ENCODE measurements at places on chromosomes 5 and 9.

GRCh38 chr5:128766406-128766805, 198.9 kb upstream of the SLC27A6 start:
- no peak for DNase-seq

- no peak for DNase-seq
Observed at GRCh38 chr9:131800843-131801242, 61.0 kb upstream of the RAPGEF1 start.

DNA sequence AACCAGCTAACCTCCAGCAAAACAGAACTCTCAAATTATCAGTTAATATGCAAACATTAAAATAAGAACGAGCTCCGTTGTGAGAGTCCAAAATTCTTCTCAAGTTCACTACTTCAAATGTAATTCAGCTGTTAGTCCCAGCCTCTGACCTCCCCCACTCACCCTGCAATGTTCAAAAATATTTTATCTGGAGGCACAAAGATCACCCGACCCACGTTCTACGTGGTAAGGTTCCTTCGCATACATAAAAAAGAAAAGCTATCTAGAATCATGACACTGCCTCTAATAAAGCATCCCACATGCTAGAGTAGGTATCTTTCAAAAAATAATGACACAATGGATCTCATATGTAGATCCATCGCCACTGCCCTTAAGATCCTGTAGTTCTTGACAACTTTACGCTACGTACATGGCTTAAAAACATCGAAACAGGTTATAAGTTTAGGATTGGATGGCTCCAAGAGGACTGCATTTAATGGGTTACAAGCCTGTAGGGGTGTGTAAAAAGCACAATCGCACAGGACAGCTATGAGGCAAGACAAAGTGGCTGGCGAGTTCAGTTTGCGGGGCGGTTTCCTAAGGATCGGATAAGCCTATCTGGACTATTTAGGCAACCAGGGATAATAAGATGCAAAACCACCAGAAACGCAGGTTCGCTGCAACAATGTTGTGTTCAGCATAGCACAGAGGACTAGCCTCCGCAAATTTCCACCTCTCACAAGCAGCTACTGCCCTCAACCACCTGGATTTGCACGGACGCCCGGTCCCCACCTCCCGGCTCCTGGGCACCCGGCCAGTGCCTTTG, 969 bp downstream of the CLK4 start:
- DNase-seq, result no peak

DNA sequence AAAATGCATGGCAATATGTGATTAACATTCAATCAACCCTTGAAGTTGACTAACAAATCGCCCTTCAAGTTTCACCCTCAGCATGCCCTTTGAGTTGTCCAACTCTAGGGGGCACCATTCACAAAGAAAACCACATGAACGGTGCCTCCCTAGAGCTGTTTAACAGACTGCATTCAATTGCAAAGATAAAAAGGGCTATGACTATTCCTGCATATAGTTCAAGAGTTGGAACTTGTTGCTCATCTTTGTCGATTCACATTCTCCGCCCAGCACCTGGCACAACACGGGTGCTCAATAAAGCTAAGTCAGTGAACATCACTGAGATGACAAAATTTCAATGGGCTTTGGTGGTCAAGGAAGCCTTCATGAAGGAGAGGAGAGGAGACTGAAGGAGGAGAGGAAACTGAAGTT, 69.6 kb upstream of the SLC30A5 start:
- no peak for DNase-seq

- no peak for DNase-seq
Observed at GRCh38 chr5:136311999-136312398, 53.3 kb downstream of the TRPC7 start.

- DNase-seq, result no peak
Observed at GRCh38 chr9:19408316-19408692, 505 bp upstream of the ACER2 start.

DNA sequence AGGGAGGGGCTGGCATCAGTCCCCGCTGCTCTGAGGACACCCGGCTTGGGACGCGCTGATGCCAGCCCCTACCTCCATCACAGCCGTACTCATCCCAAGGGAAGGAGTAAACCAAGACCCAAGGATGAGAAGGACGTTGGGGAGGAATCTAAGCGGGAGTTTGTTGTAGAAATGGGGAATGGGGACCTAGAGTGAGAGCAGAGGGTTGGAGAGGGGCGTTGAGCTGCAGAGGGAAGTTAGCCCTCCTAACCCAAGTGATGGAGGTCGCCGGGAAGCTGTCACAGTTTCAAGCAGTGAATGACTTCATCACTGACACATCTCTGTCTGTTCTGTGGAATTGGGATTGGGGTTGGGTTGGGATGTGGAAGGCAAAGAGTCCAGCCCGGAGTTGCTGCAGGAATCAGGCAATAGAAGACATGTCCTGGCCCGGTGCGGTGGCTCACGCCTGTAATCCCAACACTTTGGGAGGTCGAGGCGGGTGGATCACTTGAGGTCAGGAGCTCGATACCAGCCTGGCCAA, 759 bp upstream of the SUSD1 start:
- no peak for DNase-seq

GRCh38 chr5:168295574-168296201, 4.2 kb downstream of the WWC1 start:
- no peak for DNase-seq

- DNase-seq, result no peak
Observed at GRCh38 chr9:134205672-134206310, 41.4 kb upstream of the RNU6ATAC start.

- DNase-seq, result no peak
Observed at GRCh38 chr5:154163327-154164248, 26.9 kb upstream of the GALNT10 start.

GRCh38 chr5:5765066-5765850, 342.8 kb downstream of the ICE1 start:
- DNase-seq, result no peak

GRCh38 chr9:124488641-124489210, 18.5 kb downstream of the NR5A1 start:
- no peak for DNase-seq

DNA sequence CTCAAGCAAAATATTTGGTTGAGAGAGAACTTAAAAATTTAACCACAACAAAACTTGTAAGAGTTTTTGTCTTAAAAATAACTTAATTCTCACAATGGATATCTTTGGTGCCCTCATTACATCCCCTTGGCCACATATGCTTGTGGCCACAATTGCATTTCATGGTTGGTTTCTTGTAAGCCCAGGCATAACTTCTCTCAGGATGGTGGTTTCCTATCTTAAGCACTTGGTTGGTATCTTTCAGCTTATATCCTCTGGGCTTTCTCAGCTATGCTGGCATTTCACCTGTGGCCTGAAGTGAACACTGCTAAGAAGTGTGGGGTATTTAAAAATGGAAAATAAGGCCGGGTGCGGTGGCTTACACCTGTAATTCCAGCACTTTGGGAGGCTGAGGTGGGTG, 212.4 kb upstream of the MEF2C start:
- no peak for DNase-seq

GRCh38 chr5:155480731-155481131, 467.2 kb downstream of the KIF4B start:
- DNase-seq, result no peak

DNA sequence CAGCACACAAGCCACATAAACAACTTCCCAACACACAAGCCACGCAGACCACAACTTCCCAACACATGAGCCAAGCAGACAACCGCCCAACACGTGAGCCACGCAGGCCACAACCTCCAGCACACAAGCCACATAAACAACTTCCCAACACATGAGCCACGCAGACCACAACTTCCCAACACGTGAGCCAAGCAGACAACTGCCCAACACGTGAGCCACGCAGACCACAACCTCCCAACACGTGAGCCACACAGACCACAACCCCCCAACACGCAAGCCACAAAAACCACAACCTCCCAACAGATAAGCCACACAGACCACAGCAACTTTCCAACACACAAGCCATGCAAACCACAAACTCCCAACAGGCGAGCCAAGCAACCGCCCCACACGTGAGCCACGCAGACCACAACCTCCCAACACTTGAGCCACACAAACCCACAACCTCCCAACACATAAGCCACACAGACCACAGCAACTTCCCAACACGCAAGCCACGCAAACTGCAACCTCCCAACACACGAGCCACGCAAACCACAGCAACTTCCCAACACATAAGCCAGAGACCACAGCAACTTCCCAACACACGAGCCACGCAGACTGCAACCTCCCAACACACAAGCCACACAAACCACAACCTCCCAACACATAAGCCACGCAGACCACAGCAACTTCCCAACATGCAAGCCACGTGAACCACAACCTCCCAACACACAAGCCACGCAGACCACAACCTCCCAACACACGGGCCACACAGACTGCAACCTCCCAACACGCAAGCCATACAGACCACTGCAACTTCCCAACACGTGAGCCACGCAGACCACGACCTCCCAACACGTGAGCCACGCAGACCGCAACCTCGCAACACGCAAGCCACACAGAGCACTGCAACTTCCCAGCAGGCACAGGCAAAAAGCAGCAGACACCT, 10.1 kb downstream of the BRD9 start:
- no peak for DNase-seq

- no peak for DNase-seq
Observed at GRCh38 chr5:40554813-40555212, 124.9 kb upstream of the PTGER4 start.

DNA sequence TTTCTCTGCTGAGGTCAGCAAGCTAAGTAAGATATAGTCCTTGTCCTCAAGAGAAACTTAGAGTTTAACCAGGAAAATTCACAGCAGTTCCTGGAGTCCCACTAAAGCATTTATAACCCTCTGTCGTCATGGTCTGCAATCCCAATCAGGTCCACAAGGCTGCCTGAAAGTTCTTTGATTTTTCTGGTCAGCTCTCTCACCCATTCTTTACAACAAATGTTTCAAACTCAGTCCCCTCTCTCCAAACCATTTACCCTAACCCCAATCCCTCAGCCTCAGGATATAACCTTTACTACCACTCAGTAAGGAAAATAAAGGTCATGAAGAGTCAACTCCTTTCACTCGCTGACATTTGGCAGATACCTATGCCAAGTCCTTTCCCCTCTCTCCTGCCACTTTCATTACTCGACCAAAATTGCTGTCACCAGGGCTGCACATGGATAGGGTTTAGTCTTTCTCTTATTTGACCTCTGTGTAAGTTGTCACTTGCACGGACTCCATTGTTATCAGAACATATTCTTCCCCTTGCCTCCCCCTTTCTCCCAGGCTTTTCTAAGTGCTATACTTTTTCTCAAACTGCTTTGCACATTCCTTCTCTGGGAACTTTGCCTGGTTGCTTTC, 936.6 kb downstream of the NR2F1-AS1 start:
- no peak for DNase-seq

GRCh38 chr9:116688806-116689485, 1.8 kb downstream of the TRIM32 start:
- no peak for DNase-seq

DNA sequence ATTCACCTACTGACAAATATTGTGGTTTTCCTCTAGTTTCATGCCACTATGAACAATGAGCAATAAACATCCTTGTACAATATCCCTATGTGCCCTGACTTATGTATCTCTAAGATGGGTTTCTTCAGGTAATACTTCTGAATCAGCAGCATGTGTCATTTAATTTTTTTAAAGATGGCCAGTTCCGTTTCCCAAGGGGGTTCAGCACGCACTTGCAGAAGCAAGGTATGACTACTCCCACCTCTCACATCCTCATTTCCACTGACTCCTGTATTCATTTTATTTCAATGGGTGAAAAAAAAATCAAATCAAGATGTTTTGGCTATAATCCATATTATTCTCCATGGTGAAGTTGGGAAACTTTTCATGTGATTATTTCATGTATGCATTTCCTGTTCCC, 14.7 kb upstream of the ADAMTS19 start:
- DNase-seq, result no peak

GRCh38 chr5:124514956-124515355, 231.5 kb downstream of the ZNF608 start:
- DNase-seq, result no peak

DNA sequence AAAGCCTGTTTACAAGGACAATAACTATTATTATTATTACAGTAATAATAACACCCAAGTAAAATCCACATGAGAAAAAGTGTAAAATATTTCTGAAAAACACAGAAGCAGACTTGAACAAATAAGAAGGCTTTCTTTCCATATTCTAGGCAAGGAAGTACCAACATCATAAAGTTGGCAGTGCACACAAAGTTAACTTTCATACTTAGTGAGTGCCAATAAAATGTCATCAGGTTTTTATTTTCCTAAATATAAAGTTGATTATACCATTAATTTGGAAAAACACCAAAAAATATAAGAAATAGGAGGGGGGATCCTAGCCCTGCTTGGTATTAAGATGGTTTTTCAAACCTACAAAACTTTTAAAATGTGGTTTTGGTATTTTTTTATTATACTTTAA, 161.4 kb downstream of the PRELID2 start:
- DNase-seq, result no peak

DNA sequence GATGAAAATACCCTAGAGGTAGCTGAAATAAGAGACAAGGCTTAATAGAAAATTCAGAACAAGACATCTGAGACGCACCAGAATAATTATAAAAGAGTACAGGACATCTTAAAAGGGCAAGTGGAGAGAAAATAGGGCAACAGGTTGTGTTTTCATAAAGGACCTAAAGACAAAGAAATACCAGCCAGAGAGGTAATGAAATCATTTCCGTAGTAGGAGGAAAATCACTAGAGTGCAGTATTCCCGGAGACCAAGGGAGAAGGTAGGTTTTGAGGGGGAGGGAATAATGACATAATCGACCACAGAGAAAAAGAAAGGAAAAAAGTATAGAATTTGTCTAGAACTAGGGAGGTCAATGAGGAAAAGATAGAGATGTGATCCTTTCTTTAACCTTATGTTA, 26.2 kb upstream of the CTNNAL1 start:
- no peak for DNase-seq

GRCh38 chr5:111942201-111942600, 185.2 kb upstream of the NREP start:
- DNase-seq, result no peak

DNA sequence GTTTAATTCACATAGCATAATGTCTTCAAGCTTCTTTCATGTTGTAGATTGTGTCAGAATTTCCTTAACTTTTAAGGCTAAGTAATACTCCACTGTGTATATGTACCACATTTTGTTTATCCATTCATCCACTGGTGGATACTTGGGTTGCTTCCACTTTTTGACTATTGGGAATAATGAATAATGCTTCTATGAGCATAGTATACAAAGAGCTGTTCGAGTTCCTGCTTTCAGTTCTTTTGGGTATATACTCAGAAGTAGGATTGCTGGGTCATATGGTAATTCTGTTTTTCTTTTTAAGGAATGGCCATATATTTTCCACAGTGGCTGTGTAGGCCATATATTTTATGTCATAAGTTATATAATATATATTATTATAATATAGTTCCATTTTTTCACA, 3.6 kb upstream of the FAM120AOS start:
- no peak for DNase-seq

GRCh38 chr5:56825222-56825824, 10.0 kb downstream of the MAP3K1 start:
- no peak for DNase-seq

Data from activated gamma-delta T cell treated with anti-CD3 and anti-CD28 coated beads, Interleukin-2, amount 50 U/mL, for 16 hours (primary cell).